ENCODE measurements at places on chromosomes 5 and 9.

- DNase-seq: no peak
Measured at GRCh38 chr9:2597483-2597882, 24.1 kb upstream of the VLDLR start.

- DNase-seq: no peak
Measured at GRCh38 chr5:120535900-120536299, 71.8 kb downstream of the PRR16 start.

DNA sequence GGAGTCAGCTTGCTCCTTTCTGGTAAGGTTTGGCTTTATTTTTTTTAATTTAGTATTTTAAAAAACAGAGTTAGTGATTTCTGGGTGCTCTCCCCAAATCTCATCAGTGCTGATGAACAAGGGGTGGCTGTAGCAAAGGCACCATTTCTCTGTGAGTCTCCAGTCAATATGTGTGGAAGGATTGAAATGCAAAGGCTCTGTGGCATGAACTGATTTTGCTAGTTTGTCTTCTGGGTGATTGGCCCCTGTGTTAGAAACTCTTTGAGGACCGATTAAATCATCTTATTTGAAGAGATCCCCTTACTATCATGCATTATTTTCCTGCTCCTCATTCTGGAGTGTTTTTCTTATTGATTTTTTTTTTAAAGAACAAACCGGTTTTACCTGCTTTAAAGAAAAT is 596 bp downstream of the TEK start:
- no peak for DNase-seq

- no peak for DNase-seq
Measured at GRCh38 chr9:98310752-98311392, 55.4 kb upstream of the TBC1D2 start.

DNA sequence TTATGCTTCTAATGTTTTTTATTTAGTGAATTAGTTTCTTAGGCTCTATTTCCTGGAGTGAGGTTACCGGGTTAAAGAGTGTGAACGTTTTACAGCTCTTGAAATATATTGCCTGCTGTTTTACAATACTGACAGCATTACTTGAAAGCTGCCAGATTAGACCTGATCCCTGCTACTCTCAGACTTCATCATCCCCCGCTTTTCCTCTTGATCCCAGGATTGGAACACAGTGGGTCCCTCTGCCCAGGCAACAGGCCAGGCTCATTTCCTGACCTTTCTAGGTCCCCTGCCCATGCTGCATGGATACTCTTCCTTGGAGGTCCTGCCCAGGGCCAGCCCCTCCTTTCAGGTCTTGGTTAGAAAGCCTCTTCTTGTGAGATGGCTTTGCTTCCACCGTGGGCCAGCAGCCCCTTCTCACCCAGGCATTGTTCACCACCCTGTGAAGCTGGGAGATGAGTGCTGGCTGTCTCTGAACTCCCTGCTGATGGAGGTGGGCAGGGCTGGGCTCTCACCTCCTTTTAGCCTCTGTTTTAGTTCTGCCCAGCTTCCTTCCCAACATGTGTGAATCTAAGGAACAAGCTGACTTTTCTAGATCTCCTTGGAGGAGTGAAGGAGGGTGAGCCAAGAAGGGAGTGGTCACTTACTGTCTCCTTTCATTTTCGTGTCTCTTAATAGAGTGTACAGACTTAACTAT is 15.5 kb upstream of the FAM120AOS start:
- no peak for DNase-seq

- no peak for DNase-seq
Measured at GRCh38 chr9:76575761-76576160, 116.8 kb downstream of the GCNT1 start.

GRCh38 chr5:1915316-1915715 is 32.6 kb upstream of the IRX4 start:
- DNase-seq: no peak

DNA sequence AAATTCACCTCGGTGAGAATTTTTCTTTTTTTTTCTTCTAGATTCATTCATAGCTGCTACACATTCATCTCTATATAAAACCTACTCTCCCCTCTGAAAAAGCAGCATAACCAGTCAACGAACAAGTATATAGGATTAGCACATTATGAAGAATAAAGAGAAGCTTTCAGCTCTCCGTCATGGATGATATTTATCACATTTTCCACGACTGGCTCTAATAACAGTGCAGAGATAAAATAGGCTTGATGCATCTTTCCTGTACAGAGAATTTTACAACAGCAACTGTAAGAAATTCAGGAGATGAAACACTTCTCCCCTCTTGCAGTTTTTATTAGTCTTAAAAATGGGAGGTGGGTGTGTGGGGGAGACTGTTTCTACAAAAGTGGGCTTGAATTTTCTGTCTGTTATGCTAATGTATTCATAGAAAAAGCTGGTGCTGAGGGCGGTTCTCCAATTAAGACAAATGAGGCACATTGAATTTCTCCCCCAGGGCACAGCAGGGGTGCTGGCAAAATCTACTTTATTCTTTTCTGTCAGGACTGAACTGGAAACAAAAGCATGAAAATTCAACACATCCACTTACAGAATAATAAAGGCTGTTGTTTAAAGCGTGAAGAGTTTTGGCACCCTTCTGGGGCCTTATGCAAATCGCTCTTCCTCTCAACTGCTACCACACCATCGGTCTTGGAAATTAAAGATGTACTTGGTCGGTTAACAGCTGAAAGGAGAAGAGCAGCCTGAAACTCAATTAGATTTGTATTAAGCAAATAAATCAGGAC is 233.9 kb upstream of the ZNF608 start:
- peak; percentile 40 for DNase-seq

GRCh38 chr5:78243639-78244038 is 50.9 kb downstream of the AP3B1 start:
- no peak for DNase-seq

DNA sequence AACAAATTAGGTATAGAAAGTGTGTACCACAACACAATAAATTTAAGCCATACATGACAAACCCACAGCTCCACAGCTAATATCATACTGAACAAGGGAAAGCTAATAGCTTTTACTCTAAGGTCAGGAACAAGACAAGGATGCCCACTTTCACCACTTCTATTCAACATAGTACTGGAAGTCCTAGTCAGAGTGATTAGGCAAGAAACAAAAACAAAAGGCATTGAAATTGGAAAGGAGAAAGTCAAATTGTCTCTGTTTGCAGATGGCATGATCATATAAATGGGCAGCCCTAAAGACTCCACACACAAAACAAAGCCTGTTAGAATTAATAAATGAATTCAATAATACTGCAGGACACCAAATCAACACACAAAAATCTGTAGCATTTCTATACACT is 548.8 kb downstream of the CTNND2 start:
- DNase-seq: no peak

GRCh38 chr9:126058011-126058531 is 268.6 kb upstream of the MVB12B start:
- DNase-seq: no peak
